ENCODE measurements at places on chromosomes 6 and 20.

GRCh38 chr6:13463328-13463717, 24.1 kb downstream of the GFOD1 start:
- DNase-seq, result no peak

DNA sequence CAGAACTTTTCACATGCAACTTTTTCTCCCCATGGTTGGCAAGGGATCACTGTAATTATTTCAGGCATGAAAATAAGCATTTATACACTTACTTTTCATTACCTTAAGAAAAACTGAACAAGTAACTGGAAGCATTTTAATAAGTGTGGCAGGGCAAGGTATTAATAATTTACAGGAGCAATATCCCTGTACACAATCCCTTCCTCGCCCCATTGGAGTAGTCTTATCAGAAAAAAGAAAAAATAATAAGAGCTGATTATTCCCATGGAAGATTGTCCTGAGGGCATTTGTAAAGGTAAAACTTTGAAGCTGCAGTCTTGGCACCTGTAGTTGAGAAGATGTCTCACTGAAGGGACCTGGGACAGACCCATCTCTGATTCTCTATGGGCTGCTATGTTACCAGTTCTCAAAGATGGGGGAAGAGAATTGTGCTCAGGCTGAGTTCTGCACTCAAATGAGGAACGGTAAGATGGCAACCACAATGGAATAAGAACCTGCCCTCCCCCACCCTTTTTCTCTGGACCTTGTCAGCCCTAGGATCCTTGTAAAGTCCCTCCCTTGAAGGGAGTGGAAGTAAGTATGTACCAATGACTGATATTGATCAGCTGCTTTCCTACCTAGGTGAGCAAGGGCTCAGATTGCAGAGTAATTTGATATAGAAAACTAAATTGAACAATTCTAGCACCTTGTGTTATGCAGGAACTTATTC, 70.0 kb upstream of the AHI1 start:
- DNase-seq, result no peak

DNA sequence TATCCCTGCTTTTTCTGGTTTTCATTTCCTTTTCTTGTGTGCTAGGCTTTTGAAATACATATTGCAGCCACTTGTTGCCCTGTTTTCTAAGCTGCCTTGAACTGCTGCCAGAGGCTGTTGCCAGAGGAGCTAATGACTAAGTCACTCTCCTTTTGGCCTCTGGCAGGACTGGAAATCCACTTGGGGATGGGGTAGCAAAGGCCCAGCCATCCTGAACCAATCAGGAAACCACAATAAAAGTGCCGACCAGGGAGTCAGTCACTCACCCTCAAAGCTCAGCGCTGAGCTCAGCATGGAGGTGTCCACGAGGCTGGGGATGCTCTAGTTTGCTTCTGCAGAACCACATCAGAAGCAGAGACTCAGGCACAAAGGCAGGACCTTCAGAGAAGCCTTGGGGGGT, 813.0 kb downstream of the DHX35 start:
- DNase-seq, result no peak

- no peak for DNase-seq
Measured at GRCh38 chr6:134676307-134677281, 273.3 kb downstream of the ALDH8A1 start.

DNA sequence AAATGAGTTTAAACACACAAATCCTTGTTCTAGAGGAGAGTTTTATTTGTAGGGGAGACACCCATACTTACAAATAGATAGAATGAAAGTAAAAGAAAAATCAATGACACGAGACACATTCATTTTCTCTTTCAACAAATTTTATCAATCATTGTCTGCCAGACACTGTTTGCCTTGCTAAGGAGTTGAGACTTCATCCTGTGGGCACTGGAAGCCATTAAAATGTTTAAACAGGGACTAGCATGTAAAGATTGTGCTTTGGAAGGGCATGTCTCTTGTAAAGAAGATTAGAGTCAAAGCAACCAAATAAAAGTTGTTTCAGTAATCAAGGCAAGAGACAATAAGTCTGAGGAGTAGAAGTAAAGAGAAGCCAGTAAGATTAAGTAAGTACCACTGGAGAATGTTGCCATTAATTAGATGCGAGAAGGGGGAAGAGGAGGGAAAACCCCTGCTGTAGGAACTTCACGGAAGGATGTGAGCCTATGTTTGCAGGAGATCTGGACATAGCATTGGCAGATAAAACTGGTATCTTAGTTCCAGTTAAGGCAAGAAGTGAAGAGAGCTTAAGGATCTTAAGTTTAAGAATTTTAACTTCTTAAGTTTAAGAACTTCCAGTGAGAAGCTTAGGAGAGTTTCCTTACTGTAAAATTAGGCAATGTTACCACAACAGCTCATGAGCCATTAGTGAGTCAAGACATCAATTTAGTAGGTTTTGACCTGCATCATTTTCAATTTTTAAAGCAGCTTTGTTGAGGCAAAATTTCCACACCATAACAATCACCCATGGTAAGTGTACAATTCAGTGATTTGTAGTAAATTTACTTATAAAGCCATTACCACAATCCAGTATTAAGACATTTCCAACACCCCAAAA, 117.0 kb upstream of the UST start:
- DNase-seq, result no peak

- no peak for DNase-seq
Measured at GRCh38 chr6:90087106-90087833, 193.0 kb downstream of the GJA10 start.

- DNase-seq, result no peak
Measured at GRCh38 chr6:20349225-20349624, 52.5 kb upstream of the E2F3 start.

- no peak for DNase-seq
Measured at GRCh38 chr6:57312004-57312345, 5.5 kb upstream of the PRIM2 start.

GRCh38 chr6:150813319-150813992, 52.0 kb upstream of the MTHFD1L start:
- DNase-seq, result peak; percentile 54

All from stimulated activated CD4-positive, alpha-beta T cell treated with anti-CD3 and anti-CD28 coated beads, Interleukin-12 subunit alpha, Interleukin-12 subunit beta, amount 100 ng/mL, for 48 hours (primary cell).